ENCODE measurements at places on chromosomes 2 and 18.

DNA sequence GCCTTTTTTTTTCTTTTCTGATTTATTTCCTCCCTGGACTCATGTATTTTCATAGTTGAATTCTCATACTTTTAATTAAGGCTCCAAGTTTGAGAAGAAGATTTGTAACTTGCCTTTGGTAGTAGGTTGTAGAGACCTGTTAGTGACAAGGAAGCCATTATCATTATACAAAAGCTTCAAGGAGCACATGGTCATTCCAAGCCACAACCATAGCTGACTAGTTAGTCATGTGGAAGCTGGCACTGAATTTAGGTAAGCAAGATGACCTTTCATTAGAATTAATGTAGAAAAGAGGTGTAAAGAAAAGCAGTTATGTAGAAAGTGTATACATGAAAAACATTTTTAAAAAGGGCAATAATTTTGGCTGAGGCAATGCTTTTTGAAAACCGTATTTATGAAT, 89.7 kb downstream of the LRP1B start:
- DNase-seq, result no peak

DNA sequence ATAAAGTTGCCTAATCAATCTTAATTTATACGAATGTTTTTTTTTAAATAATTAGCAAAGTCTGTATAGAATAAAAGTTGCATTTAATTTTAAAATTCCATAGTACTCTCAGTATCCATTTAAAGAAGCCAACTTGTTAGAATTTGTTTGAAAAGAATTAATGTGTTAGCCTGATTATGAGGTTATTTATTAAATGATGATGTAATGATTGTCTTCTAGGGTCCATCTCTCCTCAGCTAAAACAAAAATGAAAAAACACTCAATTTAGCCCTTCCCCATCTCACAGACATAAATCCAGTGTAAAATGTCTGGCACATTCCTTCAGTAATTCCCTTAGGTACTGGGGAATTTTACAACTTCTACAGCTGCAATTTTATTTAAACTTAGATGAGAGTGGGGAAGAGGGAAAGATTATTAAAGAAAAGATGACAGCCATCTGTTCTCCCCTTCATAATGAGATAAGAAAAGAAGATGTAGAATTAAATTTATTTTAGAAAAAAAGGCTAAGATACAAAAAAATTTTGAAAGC, 68.6 kb downstream of the BARD1 start:
- no peak for DNase-seq

- DNase-seq, result no peak
Measured at GRCh38 chr2:169961911-169962310, 134.7 kb downstream of the UBR3 start.

DNA sequence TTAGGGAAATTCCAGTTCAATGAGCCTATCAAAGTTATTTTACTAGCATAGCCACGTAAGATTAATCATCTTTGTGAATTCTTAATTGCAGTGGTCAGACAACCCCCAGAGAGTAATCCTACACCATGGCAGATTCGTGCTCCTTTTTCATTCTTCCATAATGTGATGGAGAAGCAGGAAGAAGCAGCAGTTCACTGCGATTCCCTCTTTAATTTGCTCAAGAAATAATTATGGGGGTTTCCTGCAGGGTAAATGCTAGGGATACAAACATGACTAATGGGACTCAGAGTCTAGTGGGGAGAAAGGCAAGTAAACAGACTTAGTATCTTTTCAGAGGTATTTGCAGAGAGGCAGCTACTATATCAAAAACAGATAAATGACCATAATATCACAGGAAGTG, 175.8 kb upstream of the HNRNPA3 start:
- no peak for DNase-seq

- DNase-seq, result no peak
Measured at GRCh38 chr2:23776021-23776420, 150.9 kb downstream of the ATAD2B start.

- DNase-seq, result no peak
Measured at GRCh38 chr2:69581774-69582581, 61.6 kb downstream of the AAK1 start.

DNA sequence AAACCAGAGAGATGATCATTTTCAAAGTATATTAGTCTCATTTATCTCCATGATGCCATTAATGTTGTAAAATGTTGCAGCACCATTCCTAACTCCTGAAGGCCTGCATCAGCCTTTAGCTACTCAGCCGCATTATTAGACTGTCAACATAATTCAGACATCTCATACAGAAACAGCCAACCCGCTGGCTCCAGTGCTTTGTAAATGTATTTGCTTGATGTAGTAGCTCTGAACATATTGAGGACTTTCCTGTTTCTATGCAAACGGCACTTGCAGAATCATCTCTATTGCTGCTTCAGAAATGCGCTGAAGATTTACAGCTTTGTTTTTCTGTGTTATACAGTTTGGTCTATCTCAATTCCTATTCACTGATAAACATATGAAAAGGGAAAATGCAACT, 372.2 kb downstream of the DSEL start:
- DNase-seq, result no peak

DNA sequence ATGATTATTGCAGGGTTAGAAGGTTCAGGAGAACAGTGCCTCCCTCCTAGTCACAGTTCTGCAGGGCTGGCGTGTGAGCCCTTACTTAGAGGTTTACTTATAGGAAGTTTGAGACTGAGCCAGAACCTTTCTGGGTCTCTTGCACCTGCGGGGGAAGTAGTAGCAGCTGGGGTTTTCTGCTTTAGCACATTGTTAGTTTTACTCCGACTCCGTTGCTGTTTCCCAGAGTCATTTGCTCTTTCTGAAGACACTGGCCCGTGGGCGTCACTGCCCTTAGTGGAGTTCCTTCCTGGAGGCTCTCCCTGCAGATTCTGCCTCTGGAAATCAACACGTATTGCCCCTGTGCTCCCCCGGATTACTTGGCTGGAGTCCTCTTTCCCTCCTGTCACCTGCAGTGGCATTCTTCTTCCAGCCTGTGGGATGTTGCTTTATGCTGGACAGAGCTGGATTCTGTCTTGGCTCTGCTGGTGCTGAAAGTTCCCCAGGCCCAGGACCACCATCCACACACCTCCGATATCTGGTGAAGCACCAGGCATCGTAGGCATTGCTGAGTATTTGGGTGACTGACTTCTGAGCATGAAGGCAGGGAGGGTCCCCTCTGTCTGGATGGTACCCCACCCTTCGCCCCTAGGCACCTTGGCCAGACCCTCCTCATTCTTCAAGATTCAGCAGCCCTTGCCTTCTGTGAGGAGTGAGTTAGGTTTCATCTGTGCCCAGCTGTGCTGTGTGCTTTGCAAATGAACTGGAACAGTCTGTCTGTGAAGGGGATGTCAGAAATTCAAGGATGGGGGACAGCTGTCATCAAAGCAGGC, 51.7 kb downstream of the AGAP1 start:
- no peak for DNase-seq

GRCh38 chr2:112483042-112483473, 1.1 kb downstream of the TTL start:
- DNase-seq, result no peak

DNA sequence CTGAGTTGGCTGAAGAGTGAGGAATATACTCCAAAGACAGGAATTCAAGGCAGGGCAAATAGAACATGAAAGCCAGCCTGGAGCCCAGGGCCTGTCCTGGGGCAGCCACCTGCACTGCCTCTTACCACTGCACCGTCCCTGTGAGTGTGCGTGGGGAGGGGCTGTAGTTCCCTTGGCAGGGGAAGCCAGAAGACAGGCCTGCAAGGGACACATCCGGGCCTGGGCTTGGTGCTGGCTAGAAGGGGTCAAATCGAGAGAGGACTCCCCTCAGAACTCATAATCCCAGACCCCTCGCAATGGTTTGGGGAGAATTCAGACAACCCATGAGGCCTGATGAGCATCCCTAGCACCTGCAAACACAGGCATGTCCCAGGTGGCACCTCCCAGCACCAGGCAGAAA, 87.0 kb downstream of the HDAC4 start:
- DNase-seq, result peak; percentile 14

- no peak for DNase-seq
Measured at GRCh38 chr18:50982802-50983179, 15.0 kb downstream of the ELAC1 start.

GRCh38 chr18:48838921-48839818, 111.6 kb downstream of the SMAD7 start:
- DNase-seq, result no peak

GRCh38 chr2:19818543-19818942, 83.2 kb downstream of the TTC32 start:
- DNase-seq, result no peak

DNA sequence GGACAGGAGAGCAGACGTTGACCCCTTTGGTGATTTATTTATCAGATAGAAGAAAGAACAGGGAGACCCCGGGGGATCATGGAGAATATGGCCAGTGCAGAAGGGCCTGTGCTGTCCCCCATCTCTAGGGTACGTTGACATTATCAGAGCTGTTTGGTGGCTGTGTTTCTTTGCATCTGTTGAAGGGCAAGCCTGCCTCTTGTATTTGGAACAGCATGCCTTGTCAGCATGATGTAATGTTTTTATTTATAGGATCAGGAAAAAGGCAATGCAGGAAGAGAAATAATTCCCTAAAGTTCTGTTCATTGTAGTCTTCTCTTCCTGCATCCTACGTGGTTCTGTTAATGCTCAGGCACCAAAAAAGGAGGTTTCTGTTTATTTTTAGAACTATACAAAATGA, 49.8 kb upstream of the CABYR start:
- DNase-seq, result no peak

GRCh38 chr18:50649821-50650220, 89.9 kb downstream of the MAPK4 start:
- peak; percentile 78 for DNase-seq

DNA sequence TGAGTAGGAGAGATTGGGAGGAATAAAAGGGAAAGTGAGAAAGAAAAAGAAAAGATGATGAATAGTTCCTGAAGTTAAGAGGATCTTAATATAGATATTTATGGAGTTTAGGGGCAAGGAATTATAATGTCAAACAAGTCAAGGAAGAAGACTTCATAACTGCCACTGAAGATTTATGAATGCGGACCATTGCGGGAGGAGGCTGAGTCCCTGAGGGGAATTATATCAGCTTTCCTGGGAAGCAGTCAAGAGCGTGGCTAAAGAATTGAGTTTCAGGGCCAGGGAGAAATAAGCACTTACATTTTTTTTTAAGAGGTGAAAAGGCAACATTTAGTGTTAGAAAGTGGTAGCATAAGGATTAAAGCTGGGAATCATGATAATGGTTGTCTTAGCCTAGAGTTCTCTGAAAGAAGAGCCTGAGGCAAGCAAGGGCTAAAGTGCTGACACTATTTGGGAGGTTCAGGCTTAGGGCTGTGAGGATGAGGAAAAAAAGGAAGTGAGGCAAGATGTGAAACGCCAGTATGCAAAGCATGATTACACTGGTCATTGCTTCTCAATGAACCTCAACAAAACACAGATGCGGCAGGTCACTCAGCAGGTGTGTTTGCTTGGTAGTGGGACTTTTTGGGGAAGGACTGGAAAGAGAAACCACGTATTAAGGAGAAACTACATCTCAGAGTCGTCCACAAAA, 217.1 kb downstream of the SLC4A3 start:
- no peak for DNase-seq

DNA sequence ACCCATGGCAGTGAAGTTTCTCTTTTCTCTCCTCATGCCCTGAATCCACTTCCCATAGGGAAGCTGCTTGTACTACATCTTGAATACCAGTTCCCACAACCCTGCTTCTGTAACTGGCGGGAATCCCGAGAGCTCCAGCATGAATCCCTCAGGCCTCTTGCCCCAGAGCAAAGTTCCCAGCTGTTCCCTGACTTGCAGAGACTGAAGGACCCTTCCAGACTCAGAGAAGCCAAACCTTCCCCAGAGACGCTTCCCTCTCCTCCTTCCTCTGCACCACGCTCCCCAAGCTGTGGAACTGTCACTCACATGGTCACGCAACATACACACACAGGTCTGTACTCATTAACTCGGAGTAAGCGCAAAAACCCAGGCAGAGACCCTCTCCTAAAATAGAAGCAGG, 26.4 kb downstream of the TRAPPC12 start:
- peak; percentile 43 for DNase-seq

GRCh38 chr18:42484648-42485047, 529.6 kb downstream of the PIK3C3 start:
- DNase-seq, result no peak

GRCh38 chr2:72989770-72990556, 72.6 kb downstream of the EMX1 start:
- DNase-seq, result peak; percentile 30

DNA sequence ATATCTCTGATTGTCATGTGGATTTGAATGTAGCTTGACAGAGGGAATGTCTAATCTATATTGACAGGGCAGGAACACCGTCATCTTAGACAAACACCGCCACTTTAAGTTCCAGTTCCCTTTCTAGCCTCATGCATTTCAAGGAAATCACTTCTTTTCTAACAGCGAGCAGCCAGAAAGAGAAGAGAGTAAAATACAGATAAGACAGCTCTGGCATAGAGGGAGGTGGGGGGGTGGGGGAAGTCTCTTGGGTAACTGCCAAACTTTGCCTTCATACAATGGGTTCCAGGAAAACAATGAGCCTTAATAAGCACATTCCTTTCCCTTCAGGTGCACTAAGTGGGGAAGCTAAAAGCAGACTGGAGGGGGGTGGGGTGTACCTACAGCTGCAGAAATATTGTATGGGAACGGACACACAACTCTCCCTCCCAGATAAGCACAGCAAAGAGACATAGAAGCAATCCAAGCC, 37.2 kb downstream of the CASP10 start:
- peak; percentile 24 for DNase-seq

DNA sequence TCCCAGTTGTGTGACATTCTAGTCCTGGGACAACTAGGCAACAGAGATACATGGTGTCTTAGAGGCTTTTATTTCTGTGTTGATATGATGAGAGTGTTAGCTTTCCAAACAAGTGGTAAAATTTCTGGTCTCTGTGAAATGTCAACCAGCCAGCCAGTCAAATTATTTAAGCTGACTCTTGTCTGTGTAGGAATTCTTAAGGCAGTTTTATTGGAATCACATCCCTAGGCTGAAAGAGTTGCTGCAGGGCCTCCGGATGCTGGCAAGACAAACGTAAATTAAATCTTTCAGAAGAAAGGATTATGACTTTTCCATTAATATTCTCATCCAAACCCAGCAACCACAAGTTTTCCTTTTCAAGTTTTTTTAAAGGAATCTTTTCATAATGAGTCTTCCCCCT, 44.6 kb downstream of the SERPINB7 start:
- no peak for DNase-seq

DNA sequence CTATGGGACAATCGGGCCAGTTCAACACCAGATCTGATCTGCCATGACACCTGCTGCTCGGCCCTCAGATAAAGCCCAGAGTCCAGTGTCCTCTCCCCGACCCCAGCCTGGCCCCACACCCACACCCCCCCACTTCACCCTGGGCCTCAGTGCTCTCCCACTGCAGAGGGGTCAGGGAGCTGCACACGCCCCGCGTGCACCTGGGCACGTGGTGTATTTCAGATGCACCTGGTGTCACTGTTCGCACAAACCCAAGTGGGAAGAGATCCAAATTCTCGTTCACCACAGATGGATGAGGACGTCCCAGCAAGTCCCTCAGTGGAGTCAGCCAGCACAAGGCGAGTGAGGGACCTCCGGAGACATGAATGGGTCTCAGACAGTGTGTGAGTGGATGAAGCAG, 161.3 kb downstream of the RTP5 start:
- DNase-seq, result no peak

DNA sequence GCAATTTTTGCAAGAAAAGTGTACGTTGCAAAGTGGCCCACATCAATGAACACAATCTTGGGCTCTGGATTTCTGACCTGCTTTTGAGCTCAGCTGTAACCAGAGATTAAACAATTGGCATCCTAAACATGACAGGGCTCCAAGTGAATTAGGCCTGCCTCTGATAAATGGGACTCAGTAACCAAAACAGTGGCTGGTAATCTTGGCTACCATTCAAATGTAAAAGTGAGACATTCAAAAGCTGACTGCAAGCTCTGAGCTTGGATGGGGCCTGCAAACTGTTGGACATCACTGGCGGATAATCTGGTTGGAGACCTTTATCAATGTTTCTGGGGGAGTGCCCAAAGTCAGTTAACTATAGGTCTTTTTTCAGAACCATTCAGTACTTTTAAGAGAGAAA, 160.7 kb downstream of the RAB3GAP1 start:
- no peak for DNase-seq
